ENCODE measurements at places on chromosomes 7 and 10.

DNA sequence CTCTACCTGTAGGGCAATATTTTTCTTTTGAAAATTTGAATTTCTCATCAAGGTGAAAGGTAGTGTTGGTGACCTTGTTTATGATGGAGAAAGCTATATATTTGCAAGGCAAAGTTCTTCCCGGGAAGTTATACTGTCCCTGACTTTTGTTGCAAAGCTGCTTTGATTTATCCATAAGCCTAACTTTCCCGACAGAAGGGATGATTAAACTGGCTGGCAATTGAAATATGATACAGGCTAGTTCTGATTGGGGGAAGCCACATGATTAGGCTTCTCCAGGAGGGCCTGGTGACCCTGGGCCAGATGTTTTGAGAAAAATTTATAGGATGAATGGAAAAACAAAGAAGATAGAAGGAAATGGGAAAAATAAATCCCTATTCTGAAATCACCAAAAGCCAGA, 215.5 kb downstream of the ACTR3B start:
- DNase-seq: no peak

GRCh38 chr7:129950191-129950932, 2.4 kb downstream of the UBE2H start:
- no peak for DNase-seq

GRCh38 chr7:45642044-45642443, 67.9 kb downstream of the ADCY1 start:
- DNase-seq: no peak

DNA sequence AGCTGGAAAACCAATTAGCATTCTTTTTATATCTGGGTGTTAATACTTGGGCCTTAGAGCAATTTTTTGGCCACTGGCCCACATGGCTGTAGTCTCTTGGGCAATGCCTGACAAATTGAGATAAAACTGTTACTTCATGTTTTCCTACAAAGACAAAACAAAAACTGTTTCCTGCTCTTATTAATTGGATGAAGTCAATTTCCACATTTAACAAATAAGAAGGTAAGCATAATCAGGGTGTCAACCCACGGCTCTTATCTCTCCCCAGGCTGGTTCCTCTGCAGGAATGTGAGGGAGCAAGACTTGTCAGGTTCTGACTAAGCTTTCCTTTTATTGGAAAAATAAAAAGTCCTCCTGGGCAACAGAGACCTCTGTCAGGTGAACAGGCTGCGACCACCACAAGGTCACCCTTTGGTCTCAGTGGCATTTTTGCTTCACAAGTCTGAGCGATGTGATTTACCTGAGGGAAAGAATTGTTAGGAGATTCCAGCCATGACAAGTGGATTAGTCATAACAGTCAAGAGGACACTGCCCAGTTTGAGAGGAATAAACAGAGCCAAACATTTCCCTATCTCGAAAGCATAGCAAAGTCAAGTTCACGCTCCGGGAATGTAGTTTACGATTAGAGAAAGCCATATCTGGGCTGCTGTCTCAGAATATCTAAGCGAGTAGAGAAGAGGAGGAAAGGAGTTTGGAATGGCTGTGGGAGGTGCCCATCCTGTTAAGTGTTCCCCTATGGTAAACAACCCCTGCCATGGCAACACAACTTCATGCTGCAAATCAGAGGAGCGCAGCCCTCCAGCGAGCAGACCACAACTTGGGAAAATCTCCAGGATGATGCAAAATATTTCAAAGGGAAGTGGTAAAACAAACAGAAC, 144.4 kb downstream of the TES start:
- DNase-seq: no peak

DNA sequence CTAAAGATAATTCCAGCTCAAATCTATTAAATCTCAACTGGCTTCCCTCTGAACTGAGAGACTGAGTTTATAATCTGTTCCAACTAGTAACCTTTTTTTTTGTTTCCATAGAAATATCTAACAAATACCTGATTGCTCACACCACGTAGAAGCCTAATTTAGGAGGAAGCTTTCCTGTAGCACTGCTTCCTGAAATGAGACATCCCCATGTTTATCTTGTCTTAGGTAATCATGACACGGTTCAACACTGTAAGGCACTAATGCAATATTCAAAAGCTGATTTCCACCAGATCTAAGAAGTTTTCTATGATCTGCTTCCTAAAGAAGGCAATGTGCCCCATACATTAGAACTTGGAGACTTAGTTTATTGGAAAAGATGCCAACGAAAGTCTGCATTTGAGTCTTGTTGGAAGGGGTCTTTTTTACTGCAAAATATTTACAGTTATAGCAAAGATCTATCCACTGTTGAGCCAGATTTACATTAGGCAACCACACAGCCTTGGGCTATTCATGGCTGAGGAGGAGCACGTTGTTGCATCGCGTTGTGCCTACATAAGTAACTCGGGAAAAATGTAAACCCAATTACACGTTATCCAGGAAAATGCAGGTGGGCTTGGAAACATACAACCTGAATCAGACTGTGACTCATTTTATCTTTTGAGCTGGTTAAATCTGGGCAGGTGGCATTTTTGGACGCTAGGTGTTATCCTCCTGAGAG, 66.3 kb downstream of the VIPR2 start:
- no peak for DNase-seq

DNA sequence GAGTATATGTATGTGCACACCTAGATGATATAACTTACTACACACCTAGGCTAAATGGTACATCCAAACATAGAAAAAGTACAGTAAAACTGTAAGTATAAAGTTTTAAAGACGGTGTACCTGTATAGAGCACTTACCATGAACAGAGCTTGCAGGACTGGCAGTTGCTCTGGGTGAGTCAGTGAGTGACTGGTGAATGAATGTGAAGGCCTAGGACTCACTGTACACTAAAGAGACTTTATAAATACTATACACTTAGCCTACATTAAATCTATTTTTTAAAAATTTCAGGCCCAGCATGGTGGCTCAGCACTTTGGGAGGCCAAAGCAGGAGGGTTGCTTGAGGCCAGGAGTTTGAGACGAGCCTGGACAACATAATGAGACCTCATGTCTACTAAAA, 195.3 kb downstream of the FZD1 start:
- no peak for DNase-seq

DNA sequence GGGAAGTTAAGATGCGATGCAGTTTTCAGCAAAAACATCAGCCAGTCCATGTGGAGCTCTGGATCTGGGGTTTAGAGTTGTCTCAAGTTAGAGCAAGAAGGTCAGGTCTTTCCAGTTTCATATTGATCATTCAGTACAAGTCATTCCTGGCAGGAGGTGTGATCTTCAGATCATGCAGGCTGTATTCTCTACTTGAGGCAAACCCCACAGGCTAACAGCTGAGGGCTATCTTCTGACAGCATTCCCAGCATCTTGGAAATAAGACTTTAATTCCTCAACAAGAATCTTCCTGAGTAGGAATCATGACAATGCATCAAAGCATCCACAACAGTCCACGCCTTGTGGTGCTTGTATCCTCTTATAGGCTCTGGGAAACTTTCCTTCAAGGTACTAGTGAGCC, 94.9 kb upstream of the ZNF438 start:
- no peak for DNase-seq

- no peak for DNase-seq
Observed at GRCh38 chr10:33795529-33795928, 461.1 kb upstream of the NRP1 start.

- peak; percentile 40 for DNase-seq
Observed at GRCh38 chr7:100875356-100875751, 451 bp downstream of the SRRT start.

DNA sequence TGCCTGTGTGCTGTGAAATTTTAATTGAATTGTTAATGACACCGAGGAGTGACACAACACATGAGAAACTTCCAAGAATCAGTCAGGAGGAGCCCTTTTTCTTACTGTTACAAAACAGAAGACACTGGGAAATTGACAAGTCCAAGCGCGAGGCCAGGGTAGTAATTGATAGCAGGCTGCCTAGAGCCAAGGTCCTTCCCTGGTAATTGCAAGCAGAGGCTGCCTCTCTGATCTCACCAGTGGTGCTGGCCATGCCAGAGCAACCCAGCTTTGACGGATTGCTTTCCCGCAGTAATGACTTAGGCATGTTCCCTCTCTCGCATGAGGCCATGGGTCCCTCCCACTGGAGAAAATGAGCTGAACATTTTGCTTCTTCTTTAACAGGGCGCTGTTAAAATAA, 111.5 kb downstream of the LRMDA start:
- DNase-seq: no peak

GRCh38 chr7:7739204-7740036, 21.0 kb upstream of the RPA3 start:
- DNase-seq: no peak

- no peak for DNase-seq
Observed at GRCh38 chr7:125467996-125468854, 538.6 kb upstream of the POT1 start.

DNA sequence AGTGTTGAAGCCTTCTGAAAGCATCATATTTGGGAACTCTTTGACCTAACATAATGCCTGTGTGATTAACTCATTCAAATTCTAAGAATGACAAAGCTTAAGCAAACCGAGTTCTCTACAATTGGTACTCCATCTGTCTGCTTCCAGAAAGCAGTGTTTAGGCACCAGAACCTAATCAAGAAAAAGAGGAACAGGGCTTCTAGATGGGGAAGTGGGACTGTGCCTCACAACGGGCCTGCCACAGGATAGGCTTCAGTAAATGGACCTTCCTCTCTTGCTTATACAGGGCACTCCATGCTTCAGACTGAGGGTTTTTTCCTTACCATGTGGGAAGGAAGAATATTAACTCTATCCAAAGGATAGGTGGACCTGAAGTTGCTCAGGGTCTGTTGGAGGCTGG, 808.1 kb downstream of the XPNPEP1 start:
- no peak for DNase-seq

- no peak for DNase-seq
Observed at GRCh38 chr10:22333975-22334282, 11.4 kb upstream of the SPAG6 start.

DNA sequence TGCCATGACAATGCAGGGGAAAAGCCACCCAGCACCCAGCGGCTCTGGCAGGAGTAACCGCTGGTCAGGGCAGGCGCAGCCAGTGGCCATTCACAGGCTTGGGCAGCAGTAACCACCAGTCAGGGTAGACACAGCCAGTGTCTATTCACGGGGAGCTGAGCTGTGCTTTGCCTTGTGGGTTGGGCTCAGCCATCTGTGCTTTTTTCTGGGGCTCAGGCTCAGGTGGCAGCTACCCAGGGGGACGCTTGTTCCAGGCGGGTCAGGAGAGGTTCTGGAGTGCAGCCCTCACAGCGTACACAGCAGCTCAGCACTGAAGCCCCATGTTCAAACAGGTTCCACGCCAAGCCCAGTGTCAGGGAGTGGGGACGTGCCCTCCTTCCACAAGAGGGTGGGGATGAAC, 28.5 kb downstream of the FOXL3 start:
- DNase-seq: no peak

DNA sequence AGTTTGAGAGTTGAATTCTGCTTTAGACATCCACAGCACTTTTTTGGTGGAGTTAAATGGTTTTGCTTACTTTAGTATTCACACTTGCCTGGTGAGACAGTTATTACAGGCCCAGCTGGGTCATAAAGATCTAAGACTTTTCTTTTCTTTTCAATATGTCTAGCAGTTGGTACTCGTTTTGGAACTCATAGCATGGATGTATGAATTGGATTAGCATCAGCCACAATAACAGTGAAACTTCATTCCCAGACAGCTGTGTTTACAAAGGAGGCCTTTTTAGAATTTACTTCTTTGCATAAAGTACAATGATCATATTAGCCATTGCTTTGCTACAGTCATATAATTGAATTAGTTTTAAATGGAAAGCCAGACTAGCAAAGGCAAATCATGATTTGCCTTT, 168.4 kb upstream of the DKK1 start:
- DNase-seq: no peak

DNA sequence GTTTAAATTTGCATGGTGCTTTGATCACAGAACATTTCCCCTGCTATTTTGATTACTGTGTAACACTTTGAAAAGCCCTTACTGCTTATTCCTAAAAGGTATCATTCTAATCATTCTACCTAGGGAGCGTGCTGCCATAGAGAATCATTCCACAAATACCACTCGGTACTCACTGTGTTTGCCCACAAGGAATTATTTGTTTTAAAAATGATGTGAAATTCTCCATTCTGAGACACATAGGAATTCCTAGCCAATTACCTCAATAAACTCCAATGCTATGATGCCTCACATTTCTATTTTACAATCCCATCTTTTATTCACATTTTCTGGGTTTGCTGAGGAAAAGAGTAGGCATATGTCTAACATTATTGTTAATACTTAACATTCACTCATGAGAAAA, 16.2 kb upstream of the TES start:
- no peak for DNase-seq

DNA sequence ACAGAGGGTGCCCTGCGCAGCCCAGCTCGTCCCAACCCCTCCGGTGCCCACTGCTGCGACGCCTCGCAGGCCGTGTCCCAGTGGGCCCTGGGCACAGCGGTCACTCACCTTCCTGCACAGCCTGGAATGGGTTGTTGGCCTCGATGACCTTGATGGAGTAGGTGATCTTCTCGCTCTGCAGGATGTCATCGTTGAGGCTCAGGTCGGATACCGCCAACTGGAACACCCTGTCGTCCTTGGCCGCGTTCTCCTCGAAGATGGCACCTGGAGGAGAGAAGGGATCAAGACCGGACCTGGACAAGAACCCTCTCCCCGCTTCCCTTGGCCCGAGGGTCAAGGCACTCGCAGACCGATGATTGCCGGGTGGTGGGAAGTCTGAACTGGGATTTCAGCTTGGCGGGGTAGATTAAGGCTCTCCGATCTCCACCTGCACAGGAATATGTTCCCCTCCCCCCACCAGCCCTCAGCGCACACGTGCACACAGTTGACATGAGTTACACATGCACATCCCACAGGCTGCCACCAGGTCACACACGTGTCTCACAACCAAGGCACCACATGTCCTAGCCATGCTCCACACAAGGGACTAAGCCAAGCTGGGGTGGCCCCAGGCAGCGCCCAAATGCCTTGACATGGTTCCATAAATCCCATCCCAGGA, 2.6 kb downstream of the GRID1 start:
- no peak for DNase-seq

GRCh38 chr7:133109816-133110215, 27.9 kb upstream of the CHCHD3 start:
- DNase-seq: no peak

- no peak for DNase-seq
Observed at GRCh38 chr7:22280031-22280430, 76.9 kb downstream of the RAPGEF5 start.

DNA sequence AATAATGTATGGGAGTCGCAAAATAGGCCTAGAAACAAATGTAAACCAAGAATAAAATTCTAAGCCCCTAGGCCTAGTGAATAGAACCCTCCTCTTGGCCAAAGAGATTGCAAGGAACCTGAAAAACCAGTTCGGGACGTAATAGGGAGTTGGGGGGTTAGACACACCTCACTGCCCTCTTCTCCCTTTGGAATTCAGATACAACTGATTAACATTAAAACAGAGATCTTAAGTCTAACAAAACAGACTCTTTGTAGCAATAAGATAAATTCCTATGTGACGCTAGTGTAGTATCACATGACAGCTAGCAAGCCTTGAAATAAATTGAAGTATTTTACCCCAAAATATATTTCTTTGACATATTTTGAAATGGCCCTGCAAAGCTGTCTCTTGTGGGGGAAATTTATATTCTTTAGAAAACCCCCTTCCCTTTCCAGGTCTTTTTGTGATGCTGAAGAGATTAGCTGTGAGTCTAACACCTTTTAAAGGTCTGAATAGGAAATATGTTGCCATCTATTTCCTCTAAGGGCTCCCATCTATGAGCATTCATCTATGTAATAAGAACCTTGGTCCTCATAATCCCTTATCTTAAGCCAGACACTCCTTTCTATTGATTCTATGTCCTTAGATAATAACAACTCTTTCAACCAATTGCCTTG, 623.4 kb upstream of the NRG3 start:
- DNase-seq: no peak
